HT-29 (cell line): ENCODE measurements at places on chromosomes 5 and 9.

DNA sequence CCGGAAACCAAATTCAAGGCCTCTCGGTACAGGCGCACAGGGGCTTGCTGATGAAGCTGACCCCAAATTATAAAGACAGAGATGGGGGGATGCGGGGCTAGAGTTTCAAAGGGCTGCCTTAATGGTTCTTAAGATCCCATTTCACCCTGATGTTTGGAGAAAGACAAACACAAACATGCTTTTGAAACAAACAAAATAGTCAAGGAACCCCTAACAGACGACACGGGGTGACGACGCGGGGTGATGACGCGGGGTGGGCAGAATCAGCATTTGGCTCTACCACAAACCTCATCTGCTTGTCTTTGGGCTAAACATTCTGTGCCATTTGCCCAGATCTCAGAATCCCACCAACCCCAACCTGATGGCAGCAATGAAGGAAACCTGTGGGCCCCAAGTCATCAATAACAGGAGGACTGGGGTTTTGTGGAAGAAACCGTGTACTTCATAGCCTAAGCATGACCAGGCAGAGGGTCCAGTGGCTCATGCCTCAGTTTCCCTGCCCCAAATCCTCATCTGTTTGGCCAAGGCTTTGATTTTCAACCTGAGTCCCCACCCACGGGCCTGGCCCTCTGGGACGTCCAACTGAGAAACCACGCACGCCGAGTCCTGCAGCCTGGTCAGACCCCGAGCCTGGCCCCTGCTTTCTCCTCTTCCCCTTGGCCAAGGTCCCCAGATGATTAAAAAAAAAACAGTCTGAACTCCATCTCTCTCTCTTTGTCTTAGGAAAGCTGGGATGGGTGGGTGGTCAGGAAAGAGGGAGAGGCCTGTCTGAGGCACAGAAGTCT lies 148.5 kb downstream of the COL23A1 start:
- DNase-seq, result no peak

- DNase-seq, result no peak
These were observed 56.7 kb downstream of the SLC1A1 start for GRCh38 chr9:4547016-4547415.

DNA sequence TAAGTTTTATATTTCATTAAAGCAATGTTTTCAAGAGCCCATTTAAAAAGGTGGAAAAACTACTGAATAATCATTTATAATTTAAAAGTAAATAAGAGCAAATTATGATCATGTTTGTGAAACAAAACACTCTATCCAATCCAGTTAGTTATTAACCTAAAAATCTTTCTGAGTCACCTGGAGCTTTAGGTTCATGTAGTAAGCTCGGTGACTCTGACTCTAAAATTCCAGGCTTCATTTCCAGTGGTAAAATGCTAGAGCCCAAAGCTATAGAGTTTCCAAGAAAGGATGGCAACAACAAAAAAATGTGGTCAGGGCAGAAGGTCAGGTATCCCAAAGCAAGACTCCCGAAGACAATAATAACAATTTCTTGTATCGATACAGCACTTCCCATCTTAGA lies 76.1 kb upstream of the SPOCK1 start:
- DNase-seq, result no peak

- no peak for DNase-seq
These were observed 58.0 kb downstream of the ANKRD33B start for GRCh38 chr5:10621832-10622231.

DNA sequence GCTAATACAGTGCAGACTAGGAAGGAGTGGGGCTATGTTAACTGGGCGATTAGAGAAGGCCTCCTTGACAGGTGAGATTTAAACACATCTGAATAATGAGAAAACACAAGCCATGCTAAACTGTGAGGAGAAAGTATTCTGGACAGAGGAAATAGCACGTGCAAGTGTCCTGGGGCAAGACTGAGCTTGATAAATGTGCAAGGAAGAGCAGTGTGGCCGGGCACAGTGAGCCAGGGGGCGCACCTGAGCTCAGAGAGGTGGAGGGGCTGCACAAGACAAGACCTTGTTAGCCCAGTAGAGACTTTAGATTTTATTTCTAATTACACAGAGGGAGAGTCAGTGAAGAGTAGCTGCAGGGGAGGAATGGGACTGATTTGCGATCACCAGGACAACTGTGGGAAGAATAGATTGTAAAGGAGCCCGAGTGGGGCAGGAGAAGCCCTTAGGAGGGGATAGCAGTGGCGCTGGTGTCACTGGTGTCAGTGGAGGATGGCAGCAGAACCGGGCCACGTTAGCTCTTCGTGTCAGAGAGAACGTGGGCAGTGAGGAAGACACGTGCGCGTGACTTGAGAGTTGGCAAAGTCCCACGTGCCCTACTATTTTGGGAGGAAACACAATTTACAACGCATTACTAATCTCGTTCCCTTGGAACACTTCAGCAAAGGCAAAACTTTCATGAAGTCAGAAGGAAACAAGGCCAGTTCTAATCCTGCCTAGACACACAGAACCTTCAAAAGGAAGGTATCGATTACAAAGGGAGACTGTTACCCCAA lies 17.9 kb upstream of the C5orf47 start:
- DNase-seq, result no peak

GRCh38 chr5:16597946-16598694 lies 18.7 kb downstream of the RETREG1 start:
- no peak for DNase-seq

- no peak for DNase-seq
These were observed 101.6 kb upstream of the SPRY4 start for GRCh38 chr5:142426129-142427014.

- no peak for DNase-seq
These were observed 6.1 kb upstream of the RXFP3 start for GRCh38 chr5:33929925-33930690.

DNA sequence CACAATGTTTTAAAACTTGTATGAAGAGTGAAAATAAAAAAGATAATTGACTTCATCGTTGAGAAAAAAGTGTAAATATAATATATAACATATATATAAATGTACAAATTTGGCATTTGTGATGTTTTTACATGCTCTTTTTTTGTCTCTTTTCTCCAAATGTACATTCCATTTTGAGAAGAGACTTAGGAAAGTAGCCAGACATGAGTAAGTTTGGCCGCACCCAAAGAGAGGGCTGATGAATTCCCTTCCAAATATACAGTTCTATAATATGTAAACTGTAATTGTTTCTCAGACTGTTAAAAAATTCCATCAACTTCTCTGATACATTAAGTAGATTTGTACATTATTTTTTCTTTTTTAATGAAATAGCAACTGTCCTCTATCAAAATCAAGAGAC lies 193.2 kb upstream of the MAP3K1 start:
- DNase-seq, result no peak

- DNase-seq, result no peak
These were observed 233.9 kb upstream of the ZNF608 start for GRCh38 chr5:124980163-124980941.

- DNase-seq, result no peak
These were observed 99.7 kb downstream of the STARD4 start for GRCh38 chr5:111412593-111412992.

- no peak for DNase-seq
These were observed 70.1 kb upstream of the PANK3 start for GRCh38 chr5:168649306-168649705.

DNA sequence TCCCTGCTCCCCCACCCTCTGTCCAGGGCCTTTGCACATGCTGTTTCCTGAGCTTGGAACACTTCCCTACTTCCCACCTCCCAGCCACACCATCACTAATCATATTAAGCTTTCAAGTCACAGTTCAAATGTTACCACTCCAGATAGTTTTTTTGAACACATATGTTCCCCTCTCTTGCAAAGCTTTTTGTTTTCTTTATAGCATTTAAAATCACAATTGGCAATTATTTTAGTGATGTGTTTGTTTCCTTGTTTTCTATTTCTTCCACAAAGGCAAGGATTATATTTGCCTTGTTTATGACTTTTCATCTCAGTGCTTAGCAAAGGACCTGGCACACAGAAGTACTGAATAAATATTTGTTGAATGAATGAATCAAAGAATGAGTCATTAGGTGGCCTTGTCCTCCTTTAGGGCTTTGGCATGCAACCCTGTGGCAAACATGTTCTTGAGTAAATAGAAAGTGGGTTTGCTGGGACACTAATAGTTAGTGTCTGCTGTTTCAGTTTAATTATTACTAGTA lies 386.8 kb downstream of the FGF10 start:
- peak; percentile 91 for DNase-seq

GRCh38 chr5:141758310-141758998 lies 76.4 kb upstream of the ARAP3 start:
- no peak for DNase-seq

GRCh38 chr9:21988056-21988990 lies 5.9 kb downstream of the CDKN2A start:
- DNase-seq, result peak; percentile 64
